CD4-positive, alpha-beta T cell treated with Interleukin-15 for 1 hour (primary cell): ENCODE measurements at places on chromosomes 16 and 17.

DNA sequence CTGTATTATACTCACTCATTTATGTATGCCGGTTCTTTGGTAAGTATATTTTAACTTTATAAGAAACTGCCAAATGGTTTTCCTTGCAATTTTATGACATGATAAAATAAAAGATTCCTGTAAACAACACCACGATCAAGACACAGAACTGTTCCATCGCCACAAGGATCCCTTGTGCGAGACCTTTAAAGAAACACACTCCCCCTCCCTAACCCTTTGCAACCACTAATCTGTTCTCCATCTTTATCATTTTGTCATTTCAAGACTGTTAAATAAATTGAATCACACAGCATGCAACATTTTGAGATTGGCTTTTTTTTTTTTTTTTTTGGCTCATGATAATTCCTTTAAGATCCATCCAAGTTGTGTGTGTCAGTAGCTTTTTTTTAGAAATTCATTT, 6.0 kb downstream of the ADGRG5 start:
- no peak for DNase-seq

GRCh38 chr17:47917581-47917980, 21.5 kb downstream of the SP2 start:
- DNase-seq = no peak

DNA sequence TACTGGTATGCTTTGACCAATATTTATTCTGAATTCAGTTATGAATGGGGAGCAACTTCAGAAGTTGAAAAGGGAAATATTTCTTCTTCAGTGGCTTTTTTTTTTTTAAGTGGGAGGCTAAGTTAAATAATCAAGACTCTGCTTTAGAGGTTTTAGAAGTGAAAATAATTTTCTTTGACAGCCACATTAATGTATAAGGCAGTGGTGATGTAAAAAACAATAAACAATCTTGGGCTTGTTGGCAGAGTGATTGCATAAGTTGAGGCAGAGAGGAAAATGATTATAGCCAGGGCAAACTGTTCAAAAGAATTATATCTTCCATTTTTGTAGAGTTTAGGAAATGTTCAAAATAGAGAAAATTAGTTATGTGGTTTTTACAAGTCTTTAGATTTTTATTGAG, 5.4 kb upstream of the KRT12 start:
- DNase-seq = no peak

DNA sequence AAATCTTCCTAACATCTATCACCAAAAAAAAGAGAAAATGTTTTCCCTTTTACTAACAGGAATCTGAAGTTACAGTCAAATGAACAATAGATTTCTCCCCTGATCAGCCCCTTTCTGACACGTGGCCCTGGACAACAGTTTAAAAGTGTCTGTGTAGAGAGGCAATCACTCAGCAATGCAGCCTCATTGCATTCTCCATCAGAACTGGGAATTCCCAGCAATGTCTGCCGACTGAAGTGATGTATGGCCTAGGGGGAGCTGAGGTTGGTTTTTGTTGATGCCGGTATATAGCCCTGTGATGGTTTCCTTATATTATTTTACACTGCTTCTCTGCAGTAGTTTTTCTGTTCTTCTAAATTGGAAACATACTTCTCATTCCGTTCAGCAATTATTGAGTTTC, 904.3 kb upstream of the CDH8 start:
- no peak for DNase-seq

DNA sequence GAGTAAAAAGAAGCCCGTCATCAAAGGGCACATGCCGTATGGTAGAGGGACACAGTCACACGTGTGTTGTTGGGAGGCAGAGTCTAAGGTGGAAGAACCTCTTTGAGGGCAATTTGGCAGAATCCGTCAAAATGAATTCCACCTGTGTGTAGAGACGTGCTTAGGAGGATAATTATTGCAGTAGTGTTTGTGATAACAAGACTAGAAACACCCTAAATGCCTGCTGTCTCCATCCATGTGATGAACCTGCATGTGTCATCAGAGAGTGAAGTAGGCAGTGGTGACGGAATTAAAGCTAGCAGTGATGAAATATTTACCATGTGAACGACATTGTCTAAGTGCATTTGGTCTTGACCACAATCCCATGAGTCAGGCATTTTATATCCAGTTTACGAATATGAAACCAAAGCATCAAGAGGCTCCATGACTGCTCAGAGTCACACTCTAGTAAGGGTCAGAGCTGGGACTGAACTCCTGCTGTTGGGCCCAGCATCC, 61.3 kb upstream of the ADORA2B start:
- DNase-seq = peak; percentile 25

DNA sequence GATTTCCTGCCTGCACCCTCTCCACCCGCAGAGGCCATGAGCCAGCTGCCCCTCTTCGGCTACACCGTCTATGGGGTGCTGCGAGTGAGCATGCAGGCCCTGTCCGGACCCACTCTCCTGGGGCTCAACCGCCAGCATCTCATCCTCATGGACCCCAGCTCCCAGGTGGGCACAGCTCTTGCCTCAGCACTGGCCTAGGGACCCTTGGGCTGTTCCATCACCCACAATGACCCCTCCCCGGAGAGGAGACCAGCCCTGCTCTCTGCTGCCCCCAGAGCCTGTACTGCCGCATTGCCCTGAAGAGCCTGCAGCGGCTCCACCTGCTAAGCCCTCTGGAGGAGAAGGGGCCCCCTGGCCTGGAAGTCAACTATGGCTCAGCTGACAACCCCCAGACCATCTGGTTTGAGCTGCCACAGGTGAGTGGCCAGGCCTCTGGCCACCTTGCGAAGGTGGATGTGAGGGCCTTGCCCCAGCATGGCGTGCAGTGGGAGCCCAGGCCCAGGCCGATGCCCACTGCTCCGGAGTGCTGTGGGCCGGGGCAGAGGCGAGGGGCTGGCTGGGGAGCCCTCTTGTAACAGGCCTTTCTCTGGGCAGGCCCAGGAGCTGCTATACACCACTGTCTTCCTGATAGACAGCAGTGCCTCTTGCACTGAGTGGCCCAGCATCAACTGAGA, 7.3 kb upstream of the SMIM5 start:
- no peak for DNase-seq
